ENCODE measurements at places on chromosomes 1 and 21.

- no peak for DNase-seq
Observed at GRCh38 chr1:203069030-203069747, 16.6 kb downstream of the MYOG start.

DNA sequence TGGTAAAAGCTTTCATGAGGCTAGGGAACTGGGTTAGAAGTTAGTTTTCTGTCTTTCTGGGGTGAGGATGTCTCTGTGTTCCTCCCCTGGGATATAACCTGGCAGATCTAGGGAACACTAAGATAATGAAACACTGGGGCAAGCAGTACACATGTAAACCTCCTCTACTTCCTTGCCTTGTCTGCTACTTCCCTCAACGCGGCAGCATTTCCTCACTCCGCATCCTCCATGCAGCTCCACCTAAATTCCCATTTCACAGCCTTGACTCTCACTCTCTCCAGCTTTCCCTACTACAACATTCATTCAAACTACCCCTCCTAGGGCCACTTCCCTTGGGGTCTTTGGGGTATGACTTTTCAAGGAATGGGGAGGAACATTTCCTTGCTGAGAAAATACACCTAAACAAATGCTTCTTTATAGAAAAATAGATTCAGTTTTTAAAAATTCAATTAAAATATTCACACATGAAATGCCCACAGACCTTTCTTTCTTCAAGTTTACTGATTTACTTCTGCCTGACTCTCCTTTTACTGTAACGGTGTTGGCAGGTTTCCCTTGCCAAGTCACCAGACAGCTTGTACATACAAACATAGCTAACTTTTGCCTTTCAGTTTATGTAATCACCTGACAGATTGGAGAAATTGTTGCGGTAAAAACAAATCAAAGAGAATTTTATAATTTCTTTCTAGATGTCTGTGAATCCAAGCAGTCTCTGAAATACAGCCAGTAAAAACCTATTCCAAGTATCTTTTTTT, 90.1 kb downstream of the TNFSF18 start:
- no peak for DNase-seq

GRCh38 chr1:37001703-37002102, 32.6 kb downstream of the GRIK3 start:
- no peak for DNase-seq

- no peak for DNase-seq
Observed at GRCh38 chr1:227622739-227623475, 59.6 kb downstream of the ZNF678 start.

GRCh38 chr1:235503403-235504121, 690 bp downstream of the B3GALNT2 start:
- DNase-seq = peak; percentile 48

GRCh38 chr1:158037866-158038359, 44.5 kb downstream of the KIRREL1 start:
- no peak for DNase-seq

GRCh38 chr21:39084979-39085729, 98.1 kb downstream of the PSMG1 start:
- no peak for DNase-seq

DNA sequence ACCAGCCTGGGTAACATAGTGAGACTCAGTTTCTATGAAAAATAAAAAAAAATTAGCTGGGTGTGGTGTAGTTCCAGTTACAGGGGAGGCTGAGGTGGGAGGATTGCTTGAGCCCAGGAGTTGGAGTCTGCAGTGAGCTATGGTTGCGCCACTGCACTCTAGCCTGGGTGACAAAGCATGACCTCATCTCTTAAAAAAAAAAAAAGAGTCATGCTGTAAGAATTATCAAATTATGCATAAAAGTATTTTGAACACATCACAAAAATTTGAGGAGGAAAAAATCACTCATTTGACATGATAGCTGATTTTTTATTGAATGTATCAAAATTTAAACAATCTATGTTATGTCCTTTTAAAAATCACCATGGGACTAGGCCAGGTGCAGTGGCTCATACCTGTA, 17.8 kb downstream of the CCDC30 start:
- DNase-seq = no peak

DNA sequence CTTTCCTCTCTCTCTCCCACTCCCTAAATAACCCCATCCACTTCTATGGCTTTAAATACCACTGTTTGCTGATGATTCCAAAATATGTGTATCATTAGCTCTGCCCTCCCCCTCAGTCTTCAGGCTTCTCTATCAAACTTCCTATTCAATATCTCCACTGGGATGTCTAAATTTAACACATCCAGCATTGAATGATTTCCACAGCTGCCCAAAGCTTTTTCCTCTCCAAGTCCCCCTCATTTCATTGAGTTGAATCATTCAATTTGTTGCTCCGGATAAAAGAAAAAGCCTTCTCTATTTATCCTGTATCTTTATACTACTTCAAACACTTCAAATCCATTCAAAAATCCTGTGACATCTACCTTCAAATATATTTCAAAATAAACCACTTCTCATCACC, 225.0 kb downstream of the SEC16B start:
- no peak for DNase-seq

GRCh38 chr1:109981004-109981335, 3.6 kb upstream of the AHCYL1 start:
- no peak for DNase-seq

DNA sequence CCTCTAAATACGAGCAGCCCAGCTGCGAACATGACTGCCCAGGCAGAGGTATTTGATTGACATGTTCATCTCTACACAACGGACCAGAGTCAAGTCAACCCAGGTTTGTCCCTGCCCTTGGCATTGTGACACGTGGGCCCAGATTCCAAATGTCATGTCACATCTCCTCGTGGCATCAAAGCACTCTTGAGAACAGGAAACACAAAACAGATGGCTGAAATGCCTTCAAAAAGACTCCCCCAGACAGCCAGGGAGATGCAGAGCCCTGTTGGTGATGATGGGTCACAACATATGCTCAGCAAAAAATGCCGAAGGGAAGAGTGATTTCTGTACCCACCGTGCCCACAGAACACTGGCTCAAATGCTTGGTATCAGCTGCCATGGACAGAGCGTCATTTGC, 337.8 kb upstream of the DAB1 start:
- no peak for DNase-seq

DNA sequence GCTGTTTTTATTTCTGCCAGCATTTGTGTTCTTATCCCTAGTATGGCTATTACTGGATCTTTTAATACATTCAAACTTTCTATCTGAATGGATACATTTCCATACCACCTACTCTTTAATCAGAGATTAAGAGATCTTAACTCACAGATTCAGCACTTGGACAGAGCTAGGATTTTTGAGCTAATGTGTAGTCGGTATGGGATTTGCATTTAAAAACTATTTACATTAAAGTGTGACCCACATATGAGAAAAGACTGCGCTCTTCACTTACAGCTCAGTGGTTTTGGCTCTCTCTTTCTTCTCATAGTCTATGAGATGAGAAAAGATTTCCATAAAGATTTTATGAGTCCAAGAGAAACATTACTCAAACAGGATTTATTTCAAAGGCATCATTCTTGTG, 16.4 kb downstream of the HMGB4 start:
- no peak for DNase-seq

DNA sequence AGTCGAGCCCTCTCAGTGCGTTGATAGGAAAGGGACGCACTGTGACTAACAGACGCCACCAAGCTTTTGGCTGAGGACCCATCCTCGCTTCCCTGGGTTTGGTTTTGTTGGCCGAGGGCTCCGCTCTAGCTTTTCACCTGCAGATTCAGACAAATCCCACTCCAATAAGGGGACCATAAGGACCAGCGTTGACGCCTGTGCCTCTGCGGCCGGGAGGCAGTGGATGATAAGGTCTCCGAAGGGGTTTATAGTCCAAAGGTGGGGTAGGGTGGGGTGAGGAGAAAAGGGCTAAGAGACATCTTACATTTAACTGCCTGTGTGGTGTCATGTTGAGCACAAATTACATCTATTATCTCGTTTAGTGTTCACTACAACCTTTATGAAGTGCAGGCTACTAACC, 760 bp downstream of the PEX14 start:
- DNase-seq = no peak

- DNase-seq = no peak
Observed at GRCh38 chr21:14949603-14950002, 115.2 kb downstream of the NRIP1 start.

DNA sequence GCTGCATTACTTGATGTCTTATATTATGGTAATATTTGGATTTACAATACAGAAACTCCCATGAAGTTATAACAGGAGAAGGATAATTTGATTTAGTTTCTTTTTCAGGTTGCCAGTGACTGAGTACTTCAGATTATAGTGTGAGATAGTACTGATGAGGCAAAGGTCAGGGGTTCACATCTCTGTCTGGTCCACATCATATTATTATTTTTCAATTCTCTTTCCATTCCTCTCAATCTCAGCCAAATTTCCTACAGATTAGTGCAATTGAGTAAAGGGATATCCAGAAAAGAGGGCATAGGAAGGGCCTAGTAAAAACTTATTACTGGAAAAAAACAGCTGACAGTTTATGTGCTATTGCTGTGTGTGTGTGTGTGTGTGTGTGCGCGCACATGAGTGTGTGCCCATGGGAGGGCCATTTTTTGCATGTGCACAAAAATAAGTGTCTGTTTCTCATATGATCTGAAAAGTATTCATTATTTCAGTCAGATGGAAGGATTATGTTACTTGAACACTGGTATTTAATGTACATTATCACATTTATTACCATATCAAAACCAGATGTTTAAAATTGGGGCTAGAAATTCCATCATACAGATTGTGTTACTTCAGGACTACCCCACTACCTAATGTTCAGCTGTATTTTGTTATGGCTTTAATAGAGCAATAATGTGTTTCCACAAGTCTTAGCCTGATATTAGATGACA, 78.3 kb upstream of the KCNK2 start:
- DNase-seq = no peak

DNA sequence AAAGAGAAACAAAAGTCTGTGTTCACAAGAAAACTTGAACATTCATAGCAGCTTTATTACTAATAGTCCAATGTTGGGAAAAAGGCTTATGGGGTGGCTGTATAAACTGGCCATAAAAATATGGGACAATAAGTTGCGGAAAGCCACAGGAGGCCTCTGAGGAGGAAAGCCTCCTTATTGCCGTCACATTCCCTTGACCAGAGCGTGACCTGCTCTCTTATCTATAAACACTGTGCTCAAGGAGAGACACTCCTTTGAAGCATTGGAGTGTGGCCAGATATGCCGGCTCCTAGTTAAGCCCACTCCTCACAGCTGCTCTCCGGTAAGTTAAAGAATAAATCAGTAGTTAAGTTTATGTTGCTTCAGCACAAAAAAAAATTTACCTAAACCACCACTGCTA, 19.7 kb downstream of the OR6Y1 start:
- no peak for DNase-seq

GRCh38 chr21:32977216-32977615, 48.5 kb upstream of the OLIG2 start:
- DNase-seq = no peak

DNA sequence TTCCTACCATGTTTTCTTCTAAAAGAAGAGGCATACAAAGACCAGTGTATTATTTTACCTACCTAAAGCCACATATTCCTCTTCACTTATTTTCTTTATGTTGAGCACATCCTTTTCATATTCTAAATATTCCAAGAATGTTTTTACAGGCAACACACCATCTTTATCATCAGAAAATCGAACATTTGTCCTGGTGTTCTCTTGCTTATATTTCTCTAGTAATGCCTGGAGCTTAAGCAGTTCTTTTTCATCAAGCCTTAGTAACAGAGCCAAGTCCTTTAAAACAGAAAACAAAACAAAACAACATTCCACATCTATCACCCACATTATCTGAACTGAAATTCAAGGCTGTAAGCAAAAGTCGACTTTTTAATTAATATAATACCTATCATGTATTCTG, 88.7 kb downstream of the IARS2 start:
- DNase-seq = no peak

- DNase-seq = no peak
Observed at GRCh38 chr21:23541571-23541970, 2065.7 kb downstream of the MRPL39 start.

DNA sequence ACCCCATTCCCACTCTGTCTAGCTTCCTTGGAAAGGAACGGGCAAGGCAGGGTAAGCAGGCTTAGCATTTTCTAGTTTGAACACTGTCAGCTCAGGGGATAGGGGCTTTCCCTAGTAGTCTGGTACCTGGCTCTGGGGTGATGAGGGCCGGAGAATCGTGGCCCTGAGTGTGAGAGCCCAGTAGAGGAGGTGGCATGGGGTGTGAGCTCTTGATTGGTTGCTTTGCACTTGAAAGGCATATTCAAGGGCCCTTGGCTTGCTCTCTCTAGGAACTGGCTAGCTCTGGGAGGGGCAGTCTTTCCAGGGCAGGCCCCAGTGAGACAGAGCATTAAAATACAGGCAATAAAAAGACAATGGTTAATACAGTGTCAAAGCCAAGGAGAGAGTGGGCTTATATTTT, 10.8 kb upstream of the EXTL1 start:
- DNase-seq = no peak

DNA sequence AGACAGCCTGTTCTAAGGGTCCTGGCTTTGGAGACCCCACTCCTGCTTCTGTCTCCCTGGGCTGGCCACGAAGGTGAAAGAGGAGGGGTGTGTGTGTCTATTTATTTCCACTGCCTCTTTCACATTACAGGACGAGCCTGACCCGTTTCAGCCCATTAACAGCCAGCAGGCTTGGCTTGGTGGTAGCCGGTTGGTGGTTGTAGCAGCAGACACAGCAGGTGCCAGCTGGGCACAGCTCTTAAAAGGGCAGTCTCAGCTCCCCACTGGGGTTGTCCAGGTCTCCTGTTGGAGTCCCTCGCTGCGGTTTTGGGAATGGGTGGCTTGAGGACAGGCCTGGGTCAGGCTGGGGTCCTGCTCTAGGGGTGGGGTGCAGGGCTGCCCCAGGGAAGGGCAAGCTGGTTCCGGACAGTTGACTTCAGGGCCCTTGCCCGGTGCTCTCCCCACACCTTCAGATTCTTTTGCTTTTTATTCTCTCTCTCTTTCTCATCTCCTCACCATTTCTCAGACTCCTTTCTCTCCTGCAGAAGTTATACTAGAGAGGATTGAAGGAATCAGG, 84.6 kb downstream of the ACTL8 start:
- DNase-seq = no peak

- DNase-seq = no peak
Observed at GRCh38 chr21:35398346-35398982, 349.4 kb upstream of the RUNX1 start.

GRCh38 chr1:181251001-181251712, 162.7 kb downstream of the IER5 start:
- DNase-seq = no peak

GRCh38 chr1:51316113-51316845, 14.1 kb downstream of the TTC39A start:
- DNase-seq = peak; percentile 34

GRCh38 chr1:239563681-239564080, 177.3 kb downstream of the CHRM3 start:
- DNase-seq = no peak

- DNase-seq = no peak
Observed at GRCh38 chr1:221543529-221544120, 198.3 kb downstream of the DUSP10 start.

GRCh38 chr1:234570329-234571120, 39.5 kb downstream of the IRF2BP2 start:
- no peak for DNase-seq

- no peak for DNase-seq
Observed at GRCh38 chr21:43268804-43269186, 100.0 kb downstream of the CRYAA start.

Data from activated CD4-positive, alpha-beta memory T cell treated with anti-CD3 and anti-CD28 coated beads for 36 hours (primary cell).